ENCODE measurements at places on chromosomes 11 and 22.

GRCh38 chr11:9834291-9834690 lies 170.4 kb downstream of the SWAP70 start:
- DNase-seq = no peak

- DNase-seq = no peak
These were observed 390.1 kb downstream of the CTTN start for GRCh38 chr11:70788248-70789022.

GRCh38 chr11:69370984-69371709 lies 77.2 kb downstream of the MYEOV start:
- DNase-seq = no peak

DNA sequence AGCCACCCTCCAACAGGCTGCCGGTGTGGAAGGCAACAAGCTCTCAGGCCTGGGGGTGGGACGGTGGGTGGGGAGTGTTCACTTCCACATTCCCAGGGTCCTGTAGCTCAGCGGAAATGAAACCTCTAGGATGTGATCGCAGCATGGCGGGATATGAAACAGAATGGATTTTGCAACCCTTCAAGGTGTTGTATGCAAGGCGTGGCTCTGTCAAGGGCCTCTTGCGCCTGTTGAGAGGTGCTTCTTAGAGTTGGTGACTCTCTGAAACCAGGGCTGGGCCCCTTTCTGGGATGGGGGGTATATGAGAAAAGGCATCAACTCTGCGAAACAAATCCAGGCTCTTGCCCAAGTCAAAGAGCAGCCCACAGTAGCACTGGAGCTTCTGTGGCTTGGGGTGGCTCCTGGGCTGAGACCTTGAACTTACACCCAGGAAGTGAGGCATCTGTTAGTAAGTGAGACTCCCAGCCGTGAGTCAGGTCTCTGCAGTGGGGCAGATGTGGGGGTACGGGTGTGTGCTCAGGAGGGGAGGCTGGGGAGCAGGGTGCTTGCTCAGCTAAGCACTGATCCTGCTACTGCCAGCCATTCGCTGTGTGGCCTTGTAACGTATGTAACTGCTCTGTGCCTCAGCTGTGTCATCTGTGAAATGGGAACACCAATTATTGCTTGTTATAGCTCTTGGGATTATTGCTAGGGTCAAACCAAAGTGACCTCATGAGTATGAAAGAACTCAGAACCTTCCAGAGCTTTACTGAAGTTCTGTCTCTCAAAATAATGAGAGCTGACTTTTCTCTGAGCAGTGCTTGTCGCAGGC lies 28.3 kb downstream of the NECTIN1 start:
- DNase-seq = no peak

GRCh38 chr11:131811383-131811782 lies 441.0 kb downstream of the NTM start:
- DNase-seq = no peak

GRCh38 chr11:104968355-104968855 lies at the start of gene CASP4:
Gene CASP4 (minus strand): TSS chr11:104968574. CDS start chr11:104968525, 49 bp downstream.
- DNase-seq = no peak

DNA sequence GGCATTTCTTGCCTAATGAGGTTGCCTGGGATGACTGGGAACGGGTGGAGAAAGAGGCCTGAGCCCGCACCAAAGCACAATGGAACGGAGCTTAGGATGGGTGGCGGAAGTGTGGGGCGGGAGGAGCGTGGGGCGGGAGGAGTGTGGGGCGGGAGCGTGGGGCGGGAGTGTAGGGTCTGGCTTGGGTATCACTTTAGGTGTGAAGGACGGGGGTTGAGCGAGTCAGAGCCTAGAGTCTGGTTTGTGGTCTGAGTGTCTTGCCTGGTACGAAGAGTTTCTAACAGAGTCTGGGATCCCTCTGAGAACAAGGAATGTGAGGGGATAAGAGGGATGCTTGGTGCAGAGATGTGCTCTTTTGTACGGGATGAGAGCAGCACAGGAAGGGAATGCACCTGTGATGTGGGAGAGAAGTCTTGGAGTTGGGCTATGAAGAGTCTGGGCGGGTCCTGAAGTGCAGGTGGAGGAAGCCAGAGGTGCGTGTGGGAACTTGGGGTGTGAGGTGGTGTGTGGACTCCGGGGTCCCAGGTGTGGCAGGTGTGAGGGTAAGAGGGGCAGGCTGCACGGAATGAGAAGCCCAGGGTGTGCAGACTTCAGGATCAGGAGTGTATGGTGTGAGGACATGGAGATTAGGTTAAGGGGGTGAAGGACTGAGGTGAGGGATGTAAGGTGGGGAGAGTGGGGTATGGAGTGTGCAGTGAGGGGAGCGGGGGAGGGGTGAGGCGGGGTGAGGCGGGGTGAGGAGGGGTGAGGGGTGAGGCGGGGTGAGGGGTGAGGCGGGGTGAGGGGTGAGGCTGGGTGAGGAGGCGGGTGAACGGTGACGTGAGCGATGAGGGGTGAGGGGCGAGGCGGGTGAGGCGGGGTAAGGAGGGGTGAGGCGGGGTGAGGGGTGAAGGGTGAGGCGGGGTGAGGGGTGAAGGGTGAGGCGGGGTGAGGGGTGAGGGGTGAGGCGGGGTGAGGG lies 1.0 kb downstream of the SYCE3 start:
- DNase-seq = no peak

DNA sequence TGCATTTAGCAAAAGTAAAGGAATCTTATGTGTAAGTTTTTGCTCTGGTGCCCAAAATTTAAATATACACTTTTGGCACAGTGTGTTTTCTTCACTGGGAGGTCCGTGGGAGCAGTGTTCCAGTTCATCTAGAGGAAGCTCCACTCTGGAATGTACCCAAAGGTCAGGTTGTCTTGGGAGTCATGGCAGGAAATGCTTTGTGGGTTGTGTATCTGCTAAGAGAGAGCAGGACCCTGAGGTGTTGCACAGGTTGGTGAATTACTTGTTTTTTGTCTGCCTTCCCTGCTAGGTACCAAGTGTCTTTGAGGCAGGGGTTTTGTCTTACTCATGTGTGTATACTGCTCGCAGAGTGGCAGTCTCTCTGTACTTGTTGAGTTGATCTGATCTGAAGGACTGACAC lies 37.3 kb downstream of the DIXDC1 start:
- no peak for DNase-seq

DNA sequence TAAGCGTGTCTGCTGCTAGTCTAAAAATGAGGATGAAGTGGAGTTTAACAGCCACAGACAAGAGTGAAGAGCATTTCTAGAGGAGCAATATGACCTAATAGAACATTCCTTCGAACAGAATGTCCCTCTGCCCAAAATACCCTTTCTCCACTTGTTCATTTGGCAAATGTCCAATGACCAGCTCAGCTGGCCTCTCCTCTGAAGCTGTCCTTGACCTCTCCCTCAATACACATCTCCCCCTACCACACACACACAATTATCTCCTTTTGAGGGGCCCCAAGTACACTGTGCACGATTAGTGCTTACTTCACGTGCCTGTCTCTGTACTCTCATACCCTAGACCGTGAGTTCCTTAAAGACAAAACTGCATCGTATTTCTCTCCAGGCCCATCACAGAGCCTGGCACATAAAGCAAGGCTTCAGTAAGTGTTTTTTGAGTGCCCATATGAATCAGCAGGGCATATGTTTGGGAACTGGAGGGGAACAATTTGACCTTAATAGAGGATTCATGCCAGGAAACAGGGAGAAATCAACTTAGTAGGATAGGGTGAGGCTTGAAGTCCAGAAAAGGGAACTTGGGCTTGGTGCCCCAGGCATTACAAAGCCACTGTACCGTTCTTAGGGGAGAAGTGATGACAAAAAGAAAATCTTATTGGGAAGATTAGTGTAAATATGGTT lies 18.1 kb upstream of the NCAM1 start:
- no peak for DNase-seq

DNA sequence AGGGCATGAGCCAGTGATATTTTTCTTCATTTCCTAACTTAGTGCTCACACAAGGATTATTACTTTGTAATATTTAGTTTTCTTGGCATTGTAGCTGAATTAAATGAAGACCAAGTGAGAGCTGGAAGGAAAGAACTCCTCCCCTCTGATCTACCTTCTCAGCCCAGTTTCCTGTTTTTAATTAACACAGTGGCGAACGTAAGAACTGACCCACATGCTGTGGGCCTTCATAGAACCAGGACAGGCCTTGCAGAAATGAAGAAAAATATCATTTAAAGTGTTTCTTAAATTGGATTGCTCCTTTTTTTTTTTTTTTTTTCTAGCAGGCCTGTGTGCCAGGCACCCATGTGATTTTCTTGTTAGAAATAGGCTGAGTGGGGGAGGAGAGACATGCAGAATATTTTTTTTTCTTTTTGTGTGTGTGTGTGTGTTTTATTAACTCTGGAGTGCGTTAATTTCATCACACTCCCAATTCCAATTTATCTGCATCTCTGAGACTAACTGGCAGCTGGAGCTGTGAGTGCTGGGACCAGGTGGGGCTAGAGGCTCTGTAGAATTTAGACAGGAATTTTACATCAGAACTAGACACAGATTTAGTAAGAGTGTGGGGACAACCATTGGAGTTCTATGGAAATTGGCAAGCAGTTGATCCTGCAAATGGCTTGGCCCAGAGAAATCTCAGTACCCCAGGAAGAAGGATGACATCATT lies 320.5 kb downstream of the DDX10 start:
- DNase-seq = no peak

DNA sequence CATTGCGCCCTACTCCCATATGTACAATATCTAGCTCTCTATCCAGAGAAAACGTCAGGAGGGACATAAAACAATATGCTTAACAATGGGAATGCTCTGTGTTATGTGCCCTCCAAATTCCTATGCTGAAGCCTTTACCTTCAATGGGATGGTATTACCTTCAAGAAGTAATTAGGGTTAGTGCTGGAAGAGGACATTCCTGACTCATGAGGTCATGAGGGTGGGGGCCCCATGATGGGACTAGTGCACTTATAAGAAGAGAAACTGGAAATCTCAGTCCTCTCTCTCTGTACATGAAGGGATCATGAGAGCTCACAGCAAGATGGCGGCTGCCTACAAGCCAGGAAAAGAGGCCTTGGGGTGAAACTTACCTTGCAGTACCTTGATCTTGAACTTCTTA lies 20.3 kb downstream of the MMP20 start:
- DNase-seq = no peak

GRCh38 chr11:70558681-70559080 lies 160.4 kb downstream of the CTTN start:
- no peak for DNase-seq

DNA sequence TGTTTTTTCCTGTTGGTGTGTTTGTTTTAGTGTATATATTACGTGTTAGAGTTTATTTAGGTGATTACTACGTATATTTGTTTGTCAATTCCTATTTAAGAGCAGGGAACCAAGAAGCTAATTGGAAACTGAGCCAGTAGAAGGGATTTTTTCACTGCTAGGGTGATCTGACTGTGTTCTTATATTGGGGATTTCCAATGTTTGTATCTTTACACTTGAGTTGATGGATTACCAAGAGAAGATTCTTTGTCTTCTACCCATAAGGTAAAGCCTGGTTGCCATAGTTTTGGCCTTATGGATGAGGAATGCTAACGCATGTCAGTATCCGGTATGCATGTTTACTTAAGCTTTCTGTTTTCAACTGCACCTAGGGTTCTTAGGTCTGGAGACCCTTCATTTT lies 35.6 kb downstream of the SIK2 start:
- DNase-seq = no peak

GRCh38 chr11:123062892-123063825 lies 1.2 kb upstream of the HSPA8 start:
- no peak for DNase-seq

DNA sequence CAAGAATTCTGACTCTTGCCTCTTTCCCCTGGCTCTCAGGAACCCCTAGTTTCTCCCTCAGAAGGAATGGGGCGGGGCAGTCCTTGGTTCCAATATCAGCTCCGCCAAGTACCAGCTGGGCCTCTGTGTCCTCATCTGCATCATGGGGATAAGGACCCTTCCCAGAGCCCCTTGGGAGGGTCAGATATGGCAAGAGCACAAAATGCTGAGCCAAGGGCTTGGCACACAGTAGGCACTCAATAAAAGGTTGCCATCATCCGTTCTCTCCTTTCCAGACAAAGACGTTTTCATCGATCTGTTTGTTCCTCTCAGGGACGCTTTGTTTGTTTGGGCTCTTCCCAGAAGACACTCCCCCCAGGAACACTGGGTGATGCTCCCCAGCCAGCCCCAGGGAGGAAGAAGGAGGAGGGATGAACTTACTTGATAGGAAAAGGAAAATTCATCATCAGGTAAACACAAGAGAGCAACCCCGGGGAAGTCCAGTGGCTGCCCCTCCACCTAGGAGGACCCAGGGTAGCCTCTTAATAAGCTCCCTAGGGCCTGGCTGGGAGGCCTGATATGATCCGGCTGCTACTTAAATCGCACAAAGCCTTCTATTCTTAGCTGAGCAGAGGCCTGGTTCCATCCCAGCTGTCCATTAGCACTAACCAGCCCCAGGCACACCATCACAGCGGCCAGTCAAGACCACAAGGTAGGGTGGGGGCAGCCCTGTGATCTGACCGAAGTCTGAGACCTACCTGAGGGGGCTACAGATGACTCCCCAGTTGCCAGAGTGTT lies 19.6 kb downstream of the GDPD5 start:
- no peak for DNase-seq

DNA sequence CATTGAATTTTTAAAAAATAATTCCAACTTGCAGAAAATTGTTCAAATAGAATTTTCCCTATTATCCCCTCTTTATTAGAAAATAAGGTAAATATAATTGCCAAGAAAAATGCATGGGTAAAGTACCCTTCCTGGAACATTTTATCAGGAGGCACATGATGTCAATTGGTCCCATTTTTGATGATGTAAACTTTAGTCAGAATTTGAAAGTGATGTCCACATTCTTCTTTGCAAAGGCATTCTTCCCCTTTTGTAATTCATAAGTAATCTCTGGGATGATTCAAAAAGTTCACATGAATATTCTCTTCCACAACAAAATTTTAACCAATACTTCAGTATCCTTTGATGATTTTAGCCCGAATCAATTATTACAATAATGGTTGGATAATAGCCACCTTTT lies 86.9 kb upstream of the ANO3 start:
- no peak for DNase-seq

GRCh38 chr11:120611581-120611980 lies 100.0 kb downstream of the GRIK4 start:
- DNase-seq = no peak

GRCh38 chr11:134246100-134246499 lies 7.1 kb downstream of the THYN1 start:
- no peak for DNase-seq
